ENCODE measurements at places on chromosomes 16 and 17.
A peak's percentile ranks its signal among the peaks of the same experiment; 100 is the strongest.

- no peaks in the 10 kb centered on the region for H3K4me1 ChIP-seq
- no peak for DNase-seq
- no peaks in the 10 kb centered on the region for H3K36me3 ChIP-seq
- no peak overlapping the region for H3K27ac ChIP-seq
Measured at GRCh38 chr17:56305007-56305406, 151.7 kb downstream of the ANKFN1 start.

GRCh38 chr16:51416926-51417325 lies 265.9 kb upstream of the SALL1 start:
- no peak overlapping the region for H3K27ac ChIP-seq
- no peaks in the 10 kb centered on the region for H3K4me1 ChIP-seq
- no peak for DNase-seq
- H3K36me3 ChIP-seq = no peaks in the 10 kb centered on the region
- H3K4me3 ChIP-seq = no peak overlapping the region

- peak within 1 kb of the TSS; percentile 73 for H3K4me3 ChIP-seq
- H3K27me3 ChIP-seq = no peaks in the 10 kb centered on the region
- peaks cover 12% of the 10 kb centered on the region for H3K4me1 ChIP-seq
- peak; percentile 94 for DNase-seq
- H3K36me3 ChIP-seq = peaks cover 41% of the 10 kb centered on the region
Measured at GRCh38 chr17:39730095-39730921, at the start of gene MIEN1. MIEN1 (minus strand) TSS chr17:39730532; CDS start chr17:39730495, 37 bp downstream.

- no peak overlapping the region for H3K27ac ChIP-seq
- DNase-seq = no peak
- peaks cover 96% of the 10 kb centered on the region for H3K36me3 ChIP-seq
- H3K4me1 ChIP-seq = peaks cover 3% of the 10 kb centered on the region
- no peak overlapping the region for H3K4me3 ChIP-seq
Measured at GRCh38 chr17:59695945-59696681, 11.1 kb downstream of the PTRH2 start.

DNA sequence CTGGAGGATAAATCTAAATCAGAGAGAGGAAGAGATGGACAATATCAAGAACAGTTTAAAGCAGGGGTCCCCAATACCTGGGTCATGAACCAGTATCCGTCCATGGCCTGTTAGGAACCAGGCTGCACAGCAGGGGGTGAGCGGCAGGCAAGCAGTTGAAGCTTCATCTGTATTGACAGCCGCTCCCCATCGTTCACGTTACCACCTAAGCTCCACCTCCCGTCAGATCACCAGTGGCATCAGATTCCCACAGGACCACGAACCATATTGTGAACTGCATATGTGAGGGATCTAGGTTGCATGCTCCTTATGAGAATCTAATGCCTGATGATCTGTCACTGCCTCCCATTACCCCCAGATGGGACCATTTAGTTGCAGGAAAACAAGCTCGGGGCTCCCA lies 226.5 kb downstream of the SLC39A11 start:
- H3K4me3 ChIP-seq = no peak overlapping the region
- no peaks in the 10 kb centered on the region for H3K36me3 ChIP-seq
- no peak overlapping the region for H3K27ac ChIP-seq
- no peak for DNase-seq
- H3K27me3 ChIP-seq = no peaks in the 10 kb centered on the region
- H3K4me1 ChIP-seq = no peaks in the 10 kb centered on the region

DNA sequence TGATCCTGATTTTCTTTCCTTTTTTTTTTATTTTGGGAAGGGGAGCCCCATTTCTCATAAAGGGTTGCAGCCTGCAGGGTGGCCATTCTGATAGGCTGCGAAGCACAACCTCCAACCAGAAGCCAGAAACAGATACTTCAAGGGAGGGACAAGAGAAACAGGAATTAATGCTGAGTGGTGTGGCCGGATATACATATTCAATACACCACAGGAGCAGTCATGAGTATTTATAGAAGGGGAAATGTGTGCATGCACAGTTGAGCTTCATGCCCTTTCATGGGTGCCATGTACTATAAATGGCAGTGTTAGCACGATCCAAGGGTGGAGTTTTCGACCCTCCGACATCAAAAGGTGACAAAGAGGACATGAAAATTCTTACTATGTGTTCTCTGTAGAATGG lies 320.8 kb downstream of the CBLN1 start:
- H3K36me3 ChIP-seq = no peaks in the 10 kb centered on the region
- no peak overlapping the region for H3K4me3 ChIP-seq
- no peaks in the 10 kb centered on the region for H3K4me1 ChIP-seq
- H3K27me3 ChIP-seq = no peaks in the 10 kb centered on the region
- H3K27ac ChIP-seq = no peak overlapping the region
- no peak for DNase-seq

DNA sequence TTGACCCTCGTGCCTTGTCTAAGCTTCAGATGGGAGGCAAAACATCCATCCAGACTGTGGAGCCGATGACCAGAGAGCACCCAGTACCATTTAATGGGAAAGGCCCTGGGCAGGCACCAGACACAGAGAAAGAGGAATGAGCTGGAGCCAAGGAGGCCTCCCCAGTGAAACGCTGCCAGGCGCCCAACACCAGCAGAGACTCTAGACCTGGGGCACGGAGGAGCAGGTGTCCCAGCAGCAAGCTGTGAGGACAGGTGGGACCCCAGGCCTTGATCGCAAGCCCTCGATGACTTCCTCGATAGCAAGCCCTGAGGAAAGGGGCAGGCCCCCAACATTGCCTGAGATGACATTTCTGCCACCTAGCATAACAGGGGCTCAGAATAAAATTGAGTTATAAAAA lies 62.2 kb upstream of the SIAH1 start:
- H3K27ac ChIP-seq = no peak overlapping the region
- no peaks in the 10 kb centered on the region for H3K27me3 ChIP-seq
- H3K4me1 ChIP-seq = peaks cover 15% of the 10 kb centered on the region
- no peak for DNase-seq
- H3K36me3 ChIP-seq = no peaks in the 10 kb centered on the region

DNA sequence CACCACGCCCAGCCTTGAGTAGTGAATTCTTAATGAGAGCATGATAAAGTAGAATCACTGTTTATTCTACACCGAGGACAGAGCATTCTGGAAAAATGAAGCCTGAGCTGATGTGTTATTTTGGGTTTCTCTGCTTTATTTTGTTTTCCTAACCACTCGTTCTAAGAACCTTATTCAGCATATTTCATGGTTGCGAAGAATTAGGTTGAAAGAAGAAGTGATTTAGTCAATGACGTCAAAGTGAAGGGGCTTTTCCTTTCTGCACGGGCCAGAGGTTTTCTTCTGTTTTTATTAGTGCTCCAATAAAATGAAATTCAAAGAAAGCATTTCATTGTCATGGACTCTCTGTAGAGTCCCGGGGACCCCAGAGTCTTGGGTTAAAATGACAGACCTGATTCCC lies 178.5 kb downstream of the MAF start:
- peaks cover 20% of the 10 kb centered on the region for H3K4me1 ChIP-seq
- H3K36me3 ChIP-seq = no peaks in the 10 kb centered on the region
- no peaks in the 10 kb centered on the region for H3K27me3 ChIP-seq
- H3K27ac ChIP-seq = no peak overlapping the region

GRCh38 chr17:41308251-41308917 lies 725 bp downstream of the KRTAP16-1 start:
- peaks cover 8% of the 10 kb centered on the region for H3K27me3 ChIP-seq
- H3K27ac ChIP-seq = peak overlapping the region; percentile 37
- no peak overlapping the region for H3K4me3 ChIP-seq
- H3K4me1 ChIP-seq = peaks cover 11% of the 10 kb centered on the region
- DNase-seq = no peak
- no peaks in the 10 kb centered on the region for H3K36me3 ChIP-seq

Data from lower lobe of right lung (tissue), 2 donors.